Foreskin keratinocyte (primary cell): ENCODE measurements at places on chromosomes 11 and 22. TPM values are rescaled to one million over a fixed set of nuclear protein-coding genes. Genes with fewer than 3 reads are reported as not detected.

KCTD21 gene
- 3.8 and 3.9 TPM in 2 replicates for polyA plus RNA-seq

MMP11 gene
- 0.21 and 0.31 TPM in 2 replicates for polyA plus RNA-seq

MAPK8IP1 gene
- 0.54 and 1.0 TPM in 2 replicates for polyA plus RNA-seq

ZNF215 gene
- 2.1 and 2.2 TPM in 2 replicates for polyA plus RNA-seq

OR4C11 gene
- polyA plus RNA-seq, result not detected in 2 replicates

KCNK4 gene
- polyA plus RNA-seq, result 0.03 and 0.06 TPM in 2 replicates

OR56A5 gene
- not detected in 2 replicates for polyA plus RNA-seq

APOC3 gene
- not detected in 2 replicates for polyA plus RNA-seq

CALCA gene
- not detected in 2 replicates for polyA plus RNA-seq

XKR3 gene
- polyA plus RNA-seq, result not detected in 2 replicates

APOL1 gene
- polyA plus RNA-seq, result 1.2 and 2.2 TPM in 2 replicates

ANKRD42 gene
- polyA plus RNA-seq, result 3.2 and 3.4 TPM in 2 replicates

GSTT2 gene
- polyA plus RNA-seq, result 0.52 and 0.84 TPM in 2 replicates

KLHDC7B gene
- 0.02 TPM in 1 of 2 replicates, not detected in the other for polyA plus RNA-seq

DRD4 gene
- polyA plus RNA-seq, result 0.10 TPM in 1 of 2 replicates, not detected in the other

SYT12 gene
- 0.09 and 0.11 TPM in 2 replicates for polyA plus RNA-seq

FREY1 gene
- polyA plus RNA-seq, result 0.11 TPM in 2 replicates

GGTLC3 gene
- not detected in 2 replicates for polyA plus RNA-seq

P2RX3 gene
- not detected in 2 replicates for polyA plus RNA-seq

EMID1 gene
- polyA plus RNA-seq, result not detected in 2 replicates

KRTAP5-10 gene
- polyA plus RNA-seq, result not detected in 2 replicates

MYEOV gene
- 2.1 and 4.4 TPM in 2 replicates for polyA plus RNA-seq

ROM1 gene
- polyA plus RNA-seq, result 1.5 and 1.8 TPM in 2 replicates

PIWIL4 gene
- 0.20 and 0.21 TPM in 2 replicates for polyA plus RNA-seq
